Stimulated activated CD4-positive, alpha-beta T cell treated with anti-CD3 and anti-CD28 coated beads, Interleukin-12 subunit alpha, Interleukin-12 subunit beta, amount 100 ng/mL, for 48 hours (primary cell): ENCODE measurements at places on chromosomes 6 and 20.
A peak's percentile ranks its signal among the peaks of the same experiment; 100 is the strongest.

DNA sequence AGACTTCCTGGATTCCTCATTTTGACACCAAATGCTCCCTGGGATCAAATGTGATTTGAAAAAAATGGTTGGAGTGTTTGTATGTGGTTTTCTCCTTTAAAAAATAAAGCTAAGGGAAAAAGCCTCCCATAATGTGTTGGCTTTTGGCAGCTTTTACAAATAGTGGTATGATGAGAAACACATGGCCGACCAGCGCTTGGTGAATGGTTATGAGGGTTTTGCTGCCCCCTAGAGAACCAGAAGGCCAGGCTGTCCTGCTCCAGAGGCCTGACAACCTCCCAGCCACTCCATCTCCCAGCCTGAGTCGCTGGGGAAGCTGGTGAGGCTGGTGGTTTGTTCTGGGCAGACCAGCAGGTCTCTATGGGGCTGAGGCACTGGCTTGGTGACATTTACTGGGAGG is 69.3 kb downstream of the CLIC5 start:
- no peak for DNase-seq

DNA sequence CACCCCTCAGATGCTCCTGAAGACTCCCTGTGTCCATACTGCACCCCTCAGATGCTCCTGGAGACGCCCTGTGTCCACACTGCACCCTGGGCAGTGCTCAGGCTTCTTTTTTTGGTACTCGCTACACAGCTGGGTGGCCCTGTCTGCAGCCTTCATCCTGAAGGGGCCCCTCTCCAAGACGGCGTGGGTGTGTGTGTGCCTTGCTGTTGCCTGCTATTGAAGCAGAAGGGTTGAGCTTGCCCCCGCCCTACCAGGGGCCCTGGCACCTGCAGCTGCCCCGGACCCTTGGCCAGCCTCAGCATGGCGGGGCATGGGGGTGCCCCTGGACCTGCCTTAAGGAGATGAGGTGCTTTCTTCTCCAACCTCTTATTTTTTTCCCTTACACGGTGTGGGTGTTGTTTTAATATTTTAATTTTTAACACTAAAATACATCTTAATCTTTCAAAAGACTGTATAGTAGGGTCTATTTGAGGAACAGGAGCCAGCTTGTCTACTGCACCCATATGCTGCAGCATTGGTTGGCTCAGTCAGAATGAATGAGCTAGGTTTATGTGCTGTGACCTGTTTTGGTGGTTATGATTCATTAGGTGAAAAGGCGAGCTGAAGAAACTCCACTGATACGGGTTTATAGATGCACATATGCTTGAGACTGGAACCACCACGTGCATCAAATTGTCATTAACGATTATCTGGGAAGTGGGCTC is 135.9 kb downstream of the AGPAT4 start:
- no peak for DNase-seq

GRCh38 chr20:57667924-57668782 is 41.7 kb downstream of the PMEPA1 start:
- DNase-seq: no peak

DNA sequence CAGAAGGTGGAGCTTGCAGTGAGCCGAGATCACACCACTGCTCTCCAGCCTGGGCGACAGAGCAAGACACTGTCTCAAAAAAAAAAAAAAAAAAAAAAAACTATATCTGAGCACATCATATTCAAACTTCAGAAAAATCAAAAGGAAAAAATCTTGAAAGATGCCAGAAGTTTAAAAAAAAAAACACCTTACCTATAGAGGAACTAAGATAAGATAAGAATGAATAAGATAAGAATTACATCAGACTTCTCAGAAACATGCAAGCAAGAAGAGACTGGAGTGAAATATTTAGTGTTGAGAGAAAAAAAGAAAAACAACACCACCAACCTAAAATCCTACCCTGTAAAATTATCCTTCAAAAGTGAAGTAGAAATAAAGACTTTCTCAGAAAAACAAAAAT is 116.8 kb upstream of the ARID1B start:
- DNase-seq: no peak

DNA sequence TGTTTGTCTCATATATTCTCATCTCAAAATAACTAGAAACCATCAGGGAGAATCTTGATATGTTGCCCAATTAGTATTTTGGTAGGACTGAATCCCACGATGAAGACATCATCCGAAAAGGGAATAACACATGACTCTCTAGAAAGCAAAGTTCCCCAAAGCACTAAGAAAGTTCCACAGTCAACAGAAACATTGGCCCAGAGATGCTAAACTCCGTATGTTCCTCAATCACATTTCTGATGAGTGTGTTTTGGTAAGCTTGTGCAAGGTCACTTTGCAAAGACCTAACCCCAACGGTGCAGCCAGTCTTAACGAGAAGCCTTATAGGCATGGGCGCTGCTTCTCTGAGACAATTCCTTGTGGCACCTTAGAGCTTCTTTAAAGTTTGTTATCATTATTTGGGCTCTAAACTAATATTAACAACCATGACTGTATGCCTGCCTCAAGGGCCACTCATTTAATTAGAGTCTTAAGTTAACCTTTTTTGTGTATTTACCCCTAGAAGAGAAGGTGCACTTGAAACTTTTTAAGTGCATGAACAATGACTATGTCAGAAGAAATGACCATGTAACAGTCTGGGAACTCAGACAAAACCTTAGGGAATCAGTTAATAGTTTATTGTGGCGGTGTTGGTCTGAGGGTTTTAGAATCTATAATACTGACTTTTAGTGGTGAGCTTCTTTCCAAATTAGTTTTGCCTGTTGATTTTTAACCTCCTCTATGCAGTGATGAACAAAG is 202.0 kb upstream of the RAB32 start:
- no peak for DNase-seq

DNA sequence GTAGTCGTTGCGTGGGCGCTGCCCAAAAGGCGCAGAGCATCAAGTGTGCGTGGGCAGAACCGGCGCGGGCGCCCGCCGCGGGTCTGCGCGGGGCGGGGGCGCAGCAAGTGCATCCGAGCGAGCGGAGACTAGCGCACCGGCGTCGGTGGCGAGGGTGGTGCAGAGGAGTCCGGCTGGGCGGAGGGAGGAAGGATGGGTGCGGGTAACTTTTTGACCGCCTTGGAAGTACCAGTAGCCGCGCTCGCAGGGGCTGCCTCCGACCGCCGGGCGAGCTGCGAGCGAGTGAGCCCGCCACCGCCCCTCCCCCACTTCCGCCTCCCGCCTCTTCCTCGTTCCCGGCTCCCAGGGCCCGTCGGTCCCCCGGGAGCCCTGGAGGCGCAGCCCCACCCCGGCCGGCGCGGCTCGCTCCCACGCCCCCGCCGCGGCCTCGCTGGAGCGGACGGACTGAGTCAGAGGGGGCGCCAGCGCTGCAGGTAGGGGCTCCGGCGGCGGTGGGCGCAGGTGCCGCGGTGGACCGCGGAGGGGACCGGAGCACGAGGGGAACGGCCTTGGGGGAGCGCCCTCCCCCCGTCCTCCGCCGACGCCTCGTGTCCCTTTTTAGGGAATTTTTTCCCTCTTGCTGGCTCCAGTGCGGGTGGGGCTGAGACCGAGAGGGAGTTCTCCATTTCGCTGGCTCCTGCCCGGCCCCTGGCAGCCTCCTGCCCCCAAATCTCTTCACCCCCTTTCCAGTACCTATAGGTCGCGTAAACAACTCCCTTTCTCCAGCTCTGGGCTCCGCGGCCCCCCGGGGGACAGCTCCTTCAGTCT is 1.6 kb upstream of the DBNDD2 start:
- peak; percentile 38 for DNase-seq
